ENCODE measurements at places on chromosomes 2 and 18.
A peak's percentile ranks its signal among the peaks of the same experiment; 100 is the strongest.

DNA sequence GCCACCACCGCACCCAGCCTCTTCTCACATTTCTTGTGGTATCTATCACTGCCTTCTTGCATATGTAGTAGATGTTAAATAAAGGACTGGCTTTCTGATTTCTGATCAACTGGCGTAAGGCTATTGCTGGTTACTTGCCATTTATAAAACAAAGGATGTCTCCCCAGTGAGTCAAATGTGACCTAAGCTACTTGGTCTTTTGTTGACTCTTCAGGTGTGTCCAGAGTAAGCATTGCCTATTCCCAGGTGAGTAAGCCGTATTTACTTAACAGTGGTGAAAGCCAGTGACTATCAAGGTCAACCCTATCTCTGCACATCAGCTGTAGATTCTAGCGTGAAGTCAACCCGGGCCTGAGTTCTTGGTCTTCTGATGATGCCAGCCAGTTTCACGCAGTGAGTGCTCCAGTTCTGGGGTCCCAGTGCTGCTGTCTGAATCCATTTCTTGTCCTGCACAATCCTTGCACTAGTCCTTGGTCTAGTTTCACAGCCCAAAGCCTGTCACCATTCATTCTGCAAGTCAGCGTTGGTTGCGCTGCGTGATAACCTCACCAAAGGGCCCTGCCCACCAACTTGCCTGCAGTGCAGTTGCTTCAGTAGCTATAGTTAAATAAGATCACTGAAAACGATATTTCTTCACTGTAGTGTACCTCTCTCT is 120.2 kb downstream of the GBX2 start:
- no peak for DNase-seq

DNA sequence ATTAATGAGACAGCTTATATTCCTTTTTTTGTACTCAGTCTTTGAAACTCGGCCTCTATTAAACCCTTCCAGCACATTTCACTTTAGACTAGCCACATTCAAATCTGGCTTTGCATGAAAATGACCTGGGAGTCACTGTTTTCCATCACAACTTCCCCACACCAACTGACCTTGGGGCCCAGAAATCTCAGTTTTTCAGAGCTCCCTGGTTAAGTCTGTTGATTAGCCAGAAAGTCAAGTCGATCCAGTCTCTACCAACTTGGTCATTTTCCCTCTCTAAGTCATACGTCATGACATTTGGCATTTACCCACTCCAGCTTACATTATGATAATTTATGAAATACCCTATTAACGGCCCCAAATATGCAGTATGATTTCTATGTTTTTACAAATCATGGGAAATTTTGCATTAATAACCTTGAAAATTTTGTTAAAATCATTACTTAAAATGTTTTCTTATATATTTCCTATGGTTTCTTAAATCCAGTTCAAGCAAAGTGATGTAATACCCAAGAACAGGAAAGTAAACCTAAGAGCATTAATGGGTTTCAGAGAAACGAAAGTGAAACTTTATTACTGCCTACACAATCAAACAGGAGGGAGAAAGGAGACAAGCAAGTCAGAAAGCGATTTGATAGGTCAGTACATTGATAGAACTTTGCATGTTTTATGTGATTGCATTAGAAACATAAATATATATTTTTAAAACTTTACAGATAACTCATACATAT is 77.1 kb downstream of the SPATS2L start:
- DNase-seq: no peak

DNA sequence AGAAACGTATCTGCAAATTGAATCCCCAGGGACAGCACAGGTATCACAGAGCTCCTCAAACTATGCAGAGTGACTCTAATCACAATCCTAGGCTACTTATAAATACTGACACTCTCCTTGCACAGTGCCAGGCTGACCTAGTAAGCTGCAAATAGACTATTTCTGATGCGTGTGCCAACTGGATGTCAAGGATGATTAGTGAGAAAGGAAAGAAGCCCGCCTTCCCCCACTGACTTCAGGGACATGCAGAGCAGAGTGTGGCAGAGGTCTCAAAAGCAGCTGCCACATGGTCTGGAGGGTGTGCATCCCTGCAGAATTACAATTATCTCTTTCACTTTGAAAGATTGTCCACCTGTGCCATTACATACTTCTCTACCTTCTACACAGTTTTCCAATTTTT is 235.6 kb downstream of the CPS1 start:
- no peak for DNase-seq

GRCh38 chr2:149028377-149028776 is 10.1 kb upstream of the LYPD6B start:
- DNase-seq: no peak

- no peak for DNase-seq
These were observed 25.6 kb downstream of the GNLY start for GRCh38 chr2:85719609-85720240.

DNA sequence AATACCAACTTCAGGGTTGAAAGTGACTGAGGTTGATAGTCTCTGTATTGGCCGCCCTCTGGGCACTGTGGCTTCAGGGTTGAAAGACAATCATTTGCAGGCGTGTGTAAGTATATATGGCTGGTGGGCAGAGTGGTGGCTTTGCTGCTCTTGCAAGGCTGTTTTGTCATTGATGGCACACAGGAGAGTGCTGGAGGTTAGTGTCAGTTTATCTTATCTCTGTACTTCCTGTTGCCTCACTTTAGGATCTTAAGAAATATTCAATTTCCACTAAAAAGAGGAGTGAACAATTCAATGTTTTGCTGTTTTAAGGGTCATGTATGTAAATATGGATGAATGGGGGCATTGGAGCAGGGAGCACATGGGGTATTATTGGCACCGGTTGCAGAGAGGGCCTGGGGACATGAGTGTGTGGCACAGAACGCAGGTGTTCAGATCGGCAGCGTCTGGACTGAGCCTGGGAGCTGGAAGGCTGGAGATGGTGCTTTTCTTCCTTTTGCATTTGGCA is 51.5 kb downstream of the NCK2 start:
- DNase-seq: no peak

DNA sequence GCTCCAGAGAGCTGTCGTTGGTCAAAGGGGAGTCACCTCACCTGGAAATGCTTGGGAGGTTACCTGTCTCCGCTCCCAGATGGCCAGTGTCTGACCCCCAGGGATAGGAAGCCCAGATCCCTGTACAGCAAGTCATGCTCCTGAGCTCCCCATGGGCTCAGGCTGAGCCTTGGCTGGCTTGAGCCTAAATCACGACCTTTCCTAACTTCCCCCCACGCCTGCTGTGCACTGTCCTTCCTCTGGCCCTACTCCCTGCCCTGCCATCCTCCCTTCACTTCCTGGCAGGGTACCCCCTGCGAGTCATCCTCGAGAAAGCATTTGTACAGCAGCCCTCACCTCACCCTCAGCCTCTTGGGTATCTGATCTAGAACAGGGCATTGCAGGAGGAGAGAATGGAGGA is 9.2 kb upstream of the HDAC4 start:
- no peak for DNase-seq

DNA sequence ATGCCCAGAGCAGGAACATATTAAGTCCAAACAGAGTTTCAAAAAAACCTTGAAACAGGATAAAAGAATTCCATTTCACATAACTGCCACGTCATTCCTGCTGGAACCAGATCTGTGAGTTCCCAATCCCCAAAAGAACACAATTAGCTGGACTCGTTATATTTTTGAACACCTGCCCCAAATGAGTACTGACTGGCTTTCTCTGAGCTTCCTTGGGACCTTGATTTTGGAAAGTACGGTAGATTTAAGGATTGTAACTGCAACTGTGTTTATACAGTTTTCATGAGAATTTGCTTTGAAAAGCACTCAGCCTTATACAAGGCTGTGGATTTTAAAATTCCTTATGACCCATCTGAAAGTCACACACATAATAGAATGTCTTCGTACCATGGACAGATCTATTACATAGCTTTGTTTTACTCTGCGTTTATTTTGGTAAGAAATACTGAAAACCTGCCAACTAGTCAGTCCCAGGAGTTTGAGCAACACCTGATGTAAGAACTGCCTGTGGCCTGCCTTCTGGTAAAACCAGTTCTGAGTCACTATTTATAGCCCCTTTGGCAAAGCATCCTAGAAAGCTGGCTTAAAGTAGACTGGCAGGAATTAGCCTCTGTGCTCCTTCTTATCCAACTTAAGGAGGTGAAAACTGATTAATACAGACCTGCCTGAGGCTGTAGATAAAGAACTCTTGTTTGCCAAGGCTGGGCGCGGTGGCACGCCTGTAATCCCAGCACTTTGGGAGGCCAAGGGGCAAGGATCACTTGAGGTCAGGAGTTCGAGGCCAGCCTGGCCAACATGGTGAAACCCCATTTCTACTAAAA is 48.1 kb downstream of the MERTK start:
- no peak for DNase-seq

DNA sequence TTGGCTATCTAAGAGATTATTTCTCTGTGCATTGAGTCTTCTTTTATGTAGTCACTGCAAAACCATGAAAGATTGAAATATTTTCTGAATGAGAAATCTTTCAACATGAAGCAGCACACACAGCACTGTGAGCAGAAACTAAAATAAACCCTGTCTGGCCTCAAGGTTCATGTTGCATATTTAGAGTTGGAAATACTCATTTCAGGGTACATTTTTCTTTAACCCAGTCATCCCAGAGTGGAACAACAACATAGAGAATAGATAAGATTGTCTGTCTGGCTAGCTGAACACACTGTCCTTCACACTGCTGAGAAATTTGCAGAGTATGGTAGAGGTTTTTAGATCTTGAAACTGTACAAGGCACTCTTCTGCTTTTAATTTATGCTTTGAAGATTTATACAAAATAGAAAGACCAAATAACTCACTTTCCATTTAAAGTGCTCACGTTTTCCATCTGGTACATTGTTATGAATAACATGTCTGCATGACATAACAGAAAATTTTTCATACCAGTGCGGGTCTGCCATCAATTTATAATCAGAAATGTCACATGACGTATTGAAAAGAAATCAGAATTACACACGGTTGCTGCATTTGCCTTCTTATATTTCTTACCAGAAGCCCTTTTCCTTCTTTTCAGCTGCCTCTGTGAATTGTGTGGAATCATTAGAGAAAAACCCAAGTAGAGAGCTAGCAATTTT is 25.0 kb upstream of the FN1 start:
- DNase-seq: no peak

GRCh38 chr18:10442551-10442971 is 11.9 kb upstream of the APCDD1 start:
- no peak for DNase-seq

DNA sequence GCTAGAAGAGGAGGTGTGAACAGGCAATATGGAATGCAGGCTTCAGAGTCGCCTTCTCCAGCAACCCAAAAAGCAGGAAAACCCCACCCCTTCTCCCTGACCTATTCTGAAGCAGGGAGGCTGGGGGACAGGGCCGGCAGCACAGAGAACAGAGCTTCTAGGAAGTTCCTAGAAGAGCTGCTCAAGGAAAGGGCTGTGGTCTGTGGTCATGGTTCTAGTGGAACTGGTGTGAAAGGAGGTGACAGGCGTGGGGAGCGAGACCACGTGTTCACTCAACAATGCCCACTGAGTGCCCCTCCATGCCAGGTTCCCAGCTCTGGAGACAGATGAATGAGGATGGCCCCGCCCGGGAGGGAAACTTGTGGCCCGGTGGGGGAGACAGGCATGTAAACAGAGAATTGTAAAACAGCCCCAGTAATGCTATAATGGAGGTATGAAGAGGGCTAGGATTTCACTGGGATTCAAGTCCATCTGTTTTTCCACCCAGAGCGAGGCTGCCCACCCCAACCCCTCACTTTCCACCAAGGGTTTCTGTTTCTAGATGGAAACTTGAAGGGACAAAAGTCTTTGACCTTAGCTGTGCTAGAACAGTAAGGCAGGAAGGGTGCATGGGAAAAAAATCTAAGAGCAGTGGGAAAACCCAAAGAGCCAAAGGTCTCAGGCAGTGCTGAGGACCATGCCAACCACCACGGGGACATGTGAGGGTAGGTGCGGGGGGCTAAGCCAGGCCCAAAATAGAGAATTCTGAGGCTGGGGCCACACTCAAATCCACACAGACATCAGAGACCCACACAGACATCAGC is 71.8 kb downstream of the TNS1 start:
- no peak for DNase-seq

- no peak for DNase-seq
These were observed 4.5 kb downstream of the PRLH start for GRCh38 chr2:237570776-237571335.

- no peak for DNase-seq
These were observed 388.8 kb upstream of the CHAC2 start for GRCh38 chr2:53378791-53379190.

- no peak for DNase-seq
These were observed 35.1 kb upstream of the CYRIA start for GRCh38 chr2:16700551-16701259.

- peak; percentile 95 for DNase-seq
These were observed at the start of gene HES6 for GRCh38 chr2:238239863-238240756. HES6 (minus strand) TSS chr2:238240038; CDS start chr2:238239905, 133 bp downstream.

DNA sequence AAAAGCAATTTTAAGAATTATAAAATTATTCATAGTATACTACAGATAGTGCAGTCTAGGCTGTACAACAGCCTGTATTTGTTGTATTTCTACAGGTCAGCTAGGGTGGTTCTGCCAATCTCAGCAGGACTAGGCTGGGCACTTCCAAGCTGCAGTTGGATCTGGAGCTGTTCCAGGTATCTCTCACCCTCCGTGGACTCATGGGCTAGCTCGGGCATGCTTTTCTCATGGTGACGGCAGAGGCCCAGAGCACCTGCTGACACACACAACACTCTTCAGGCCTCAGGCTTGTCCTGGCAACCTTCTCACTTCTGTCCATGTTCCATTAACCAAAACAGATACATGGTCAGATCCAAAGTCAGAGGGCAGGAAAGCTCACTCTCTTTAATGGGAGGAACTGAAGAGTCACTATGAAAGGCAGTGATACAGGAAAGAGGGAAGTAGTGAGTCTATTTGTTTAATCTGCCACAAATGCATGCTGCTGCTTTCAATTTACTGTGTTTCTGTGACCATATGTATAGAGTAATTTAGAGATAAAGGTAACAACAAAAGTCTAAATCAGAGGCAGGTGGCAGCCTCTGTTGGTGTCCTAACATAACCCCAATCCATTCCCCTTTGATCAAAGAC is 462.4 kb upstream of the ACVR2A start:
- no peak for DNase-seq

DNA sequence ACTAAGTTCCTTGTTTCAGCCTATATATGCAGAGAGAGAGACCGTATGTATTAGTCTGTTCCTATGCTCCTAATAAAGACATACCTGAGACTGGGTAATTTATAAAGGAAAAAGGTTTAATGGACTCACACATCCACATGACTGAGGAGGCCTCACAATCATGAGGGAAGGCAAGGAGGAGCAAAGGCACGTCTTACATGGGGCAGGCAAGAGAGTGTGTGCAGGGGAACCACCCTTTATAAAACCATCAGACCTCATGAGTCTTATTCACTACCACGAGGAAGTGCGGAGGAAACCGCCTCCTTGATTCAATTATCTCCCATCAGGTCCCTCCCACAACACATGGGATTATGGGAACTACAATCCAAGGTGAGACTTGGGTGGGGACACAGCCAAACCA is 73.8 kb downstream of the TMEM18 start:
- DNase-seq: no peak

DNA sequence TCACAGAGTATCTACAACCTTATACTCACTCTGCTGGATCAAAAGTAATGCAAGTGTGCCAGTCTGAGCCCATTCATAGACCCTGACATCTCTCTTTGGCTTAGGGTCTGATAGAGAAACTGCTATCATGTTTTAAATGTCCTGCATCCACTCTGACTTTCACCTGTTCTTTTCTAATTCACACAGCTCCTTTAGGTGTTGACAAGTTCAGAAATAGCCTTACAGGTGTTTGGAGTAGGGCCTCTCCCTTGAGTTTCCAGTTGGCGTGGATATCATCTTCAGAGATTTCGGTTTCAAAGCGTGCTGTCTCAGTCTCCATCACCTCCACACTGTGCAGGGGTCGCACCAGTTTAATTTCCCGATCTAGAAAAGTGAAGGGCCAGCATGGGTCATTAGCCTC is 150.3 kb downstream of the PLEKHA3 start:
- no peak for DNase-seq

Data from glutamatergic neuron (in vitro differentiated cells).